Activated CD4-positive, alpha-beta T cell treated with anti-CD3 and anti-CD28 coated beads, Interleukin-2, amount 50 U/mL, for 48 hours (primary cell): ENCODE measurements at places on chromosomes 16 and 17.

DNA sequence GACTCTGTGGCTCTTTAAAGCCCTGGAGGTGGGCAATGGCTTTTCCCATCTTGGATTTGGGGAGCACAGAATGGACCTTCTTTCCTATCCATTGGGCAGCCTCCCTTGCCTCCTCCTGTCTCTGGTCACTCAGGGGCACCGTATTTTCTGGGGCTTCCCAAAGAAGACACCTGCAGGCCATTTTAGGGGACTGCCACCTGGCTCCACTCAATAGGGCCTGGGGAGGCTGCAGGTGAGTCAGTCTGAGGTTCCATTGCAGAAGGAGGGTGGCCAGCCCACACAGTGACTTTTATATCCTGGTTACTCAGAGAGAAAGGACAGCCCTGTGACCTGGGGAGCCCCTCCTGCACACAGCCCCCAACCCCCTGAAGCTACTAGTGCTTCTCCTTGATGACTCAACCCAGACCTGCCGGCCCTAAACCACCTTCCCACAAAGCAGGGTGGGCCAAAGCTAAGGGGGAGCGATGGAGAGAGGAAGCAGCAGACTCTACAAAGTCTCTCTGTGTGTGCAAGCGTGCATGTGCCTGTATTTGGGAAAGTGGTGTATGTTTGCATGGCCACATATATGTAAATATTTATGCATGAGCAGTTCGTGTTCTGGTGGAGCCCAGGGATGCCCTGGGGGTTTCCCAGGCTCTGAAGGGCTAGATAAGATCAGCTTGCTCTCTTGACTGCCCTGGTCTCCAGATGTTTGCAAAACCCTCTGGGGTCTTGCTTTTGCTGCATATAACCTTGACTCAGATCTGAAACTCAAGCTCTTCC is 5.0 kb downstream of the CX3CL1 start:
- peak; percentile 50 for DNase-seq

DNA sequence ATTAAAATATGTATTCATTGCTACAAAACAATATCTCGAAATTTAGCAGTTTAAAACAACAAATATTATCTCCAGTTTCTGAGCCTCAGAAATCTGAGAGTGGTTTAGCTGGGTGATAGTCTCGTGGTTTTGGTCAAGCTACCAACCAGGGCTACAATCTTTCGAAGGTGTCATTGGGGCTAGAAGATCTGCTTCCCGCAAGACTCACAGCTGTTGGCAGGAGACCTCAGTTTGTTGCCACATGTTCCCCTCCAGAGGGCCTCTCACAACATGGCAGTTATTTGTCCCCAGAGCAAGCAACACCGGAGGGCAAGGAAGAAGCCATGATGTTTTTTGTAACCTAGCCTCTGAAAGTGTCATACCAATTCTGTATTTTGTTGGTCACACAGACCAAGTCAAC is 12.0 kb upstream of the BCAS3 start:
- no peak for DNase-seq

- no peak for DNase-seq
These were observed 37.9 kb downstream of the ELAC2 start for GRCh38 chr17:12979826-12980500.

GRCh38 chr17:14904386-14904785 is 360.7 kb downstream of the PMP22 start:
- DNase-seq: no peak

DNA sequence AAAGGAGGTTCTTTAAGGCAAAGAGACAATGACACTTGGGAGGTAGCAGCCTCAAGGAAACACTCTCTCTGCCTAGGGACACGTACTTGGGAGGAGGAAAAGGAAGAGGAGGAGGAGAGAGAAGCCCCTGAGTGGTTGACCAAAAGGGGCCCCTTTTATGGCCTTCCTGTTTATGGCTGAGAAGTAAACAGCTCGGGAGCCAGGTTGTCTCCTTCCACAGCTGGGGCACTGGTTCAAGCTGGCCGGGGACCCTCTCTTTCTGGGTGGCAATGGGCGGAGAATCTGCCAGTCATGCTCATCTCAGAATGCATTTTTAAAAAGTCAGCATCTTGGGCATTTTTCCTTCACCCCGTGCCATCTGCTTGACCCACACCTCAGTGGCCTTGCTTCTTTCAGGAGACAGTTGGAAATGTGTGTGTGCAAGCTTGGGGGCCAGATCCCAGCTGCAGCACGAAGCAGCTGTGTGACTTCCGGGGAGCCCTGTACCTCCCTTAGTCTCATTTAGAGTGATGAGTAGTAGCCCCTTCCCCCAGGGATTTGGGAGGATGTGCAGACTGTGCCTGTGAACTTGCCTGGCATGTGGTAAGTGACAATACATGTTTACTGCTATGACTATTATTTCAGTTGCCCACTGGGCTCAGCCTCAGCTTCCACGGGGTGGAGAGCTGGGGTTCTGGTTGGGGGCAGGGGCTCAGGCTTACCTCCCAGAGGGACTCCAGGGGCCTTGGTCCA is 33.8 kb upstream of the SALL1 start:
- DNase-seq: no peak

DNA sequence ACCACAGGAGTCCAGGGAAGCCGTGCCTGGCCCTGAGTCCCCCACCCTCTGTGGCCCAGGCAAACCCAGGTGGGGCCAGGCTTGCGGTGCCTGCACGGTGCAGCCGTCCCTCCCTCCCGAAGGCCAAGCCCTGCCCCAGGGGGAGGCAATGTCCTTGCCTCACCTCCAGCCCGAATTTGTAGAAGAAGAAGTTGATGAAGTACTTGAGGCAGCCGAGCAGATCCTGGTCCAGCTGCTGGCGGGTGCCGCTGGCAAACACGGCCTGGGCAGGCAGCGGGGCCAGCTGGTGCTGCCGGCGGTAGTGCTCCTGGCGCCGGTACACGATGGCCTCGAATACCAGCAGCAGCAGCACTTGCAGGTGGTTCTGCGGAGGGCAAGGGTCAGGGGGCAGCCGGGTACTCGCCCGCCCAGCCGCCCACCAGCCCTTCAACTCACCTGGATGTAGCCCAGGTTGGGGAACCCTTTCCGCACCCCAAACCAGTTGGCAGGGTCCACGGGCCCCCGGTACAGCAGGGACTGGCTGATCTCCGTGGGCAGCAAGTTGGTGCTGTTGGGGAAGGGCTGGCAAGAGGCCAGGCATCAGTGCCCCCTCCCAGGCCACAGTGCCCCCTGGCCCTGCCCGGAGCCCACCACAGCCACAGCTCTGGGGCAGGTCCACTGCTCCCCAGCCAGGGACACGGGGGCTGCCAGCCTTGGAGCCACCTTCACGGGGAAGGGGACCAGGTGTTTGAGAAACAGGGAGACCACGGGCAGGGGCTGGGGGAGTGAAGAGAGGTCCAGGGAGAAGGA is 26.1 kb downstream of the CTU2 start:
- no peak for DNase-seq

- no peak for DNase-seq
These were observed 13.6 kb downstream of the CEP20 start for GRCh38 chr16:15874745-15875314.

GRCh38 chr17:20063665-20064648 is 54.8 kb downstream of the SPECC1 start:
- peak; percentile 40 for DNase-seq

GRCh38 chr17:4672751-4673150 is 31.2 kb downstream of the PELP1 start:
- DNase-seq: no peak

DNA sequence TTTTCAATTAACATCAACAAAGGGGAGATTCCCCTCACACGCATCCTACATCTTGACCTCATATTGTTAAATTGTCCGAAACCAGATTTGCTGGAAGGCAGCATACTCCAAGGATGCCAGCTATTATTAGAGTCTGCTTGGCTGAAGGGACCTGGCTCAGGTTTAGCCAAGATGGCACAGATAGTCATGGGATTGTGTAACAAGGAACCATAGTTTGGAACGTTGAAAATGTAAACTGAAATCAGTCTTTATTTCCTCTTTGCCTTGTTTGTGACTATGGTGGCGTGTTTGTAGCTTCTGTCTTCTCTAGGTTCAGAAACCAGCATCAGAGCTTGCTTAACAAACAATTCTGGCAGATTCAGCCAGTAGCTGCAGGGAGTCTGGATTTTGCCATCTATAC is 5.9 kb downstream of the ARSG start:
- DNase-seq: no peak

- DNase-seq: peak; percentile 83
These were observed 23.2 kb upstream of the CYTH1 start for GRCh38 chr17:78805301-78805700.

GRCh38 chr16:68351991-68352431 is 41.2 kb downstream of the PRMT7 start:
- no peak for DNase-seq

DNA sequence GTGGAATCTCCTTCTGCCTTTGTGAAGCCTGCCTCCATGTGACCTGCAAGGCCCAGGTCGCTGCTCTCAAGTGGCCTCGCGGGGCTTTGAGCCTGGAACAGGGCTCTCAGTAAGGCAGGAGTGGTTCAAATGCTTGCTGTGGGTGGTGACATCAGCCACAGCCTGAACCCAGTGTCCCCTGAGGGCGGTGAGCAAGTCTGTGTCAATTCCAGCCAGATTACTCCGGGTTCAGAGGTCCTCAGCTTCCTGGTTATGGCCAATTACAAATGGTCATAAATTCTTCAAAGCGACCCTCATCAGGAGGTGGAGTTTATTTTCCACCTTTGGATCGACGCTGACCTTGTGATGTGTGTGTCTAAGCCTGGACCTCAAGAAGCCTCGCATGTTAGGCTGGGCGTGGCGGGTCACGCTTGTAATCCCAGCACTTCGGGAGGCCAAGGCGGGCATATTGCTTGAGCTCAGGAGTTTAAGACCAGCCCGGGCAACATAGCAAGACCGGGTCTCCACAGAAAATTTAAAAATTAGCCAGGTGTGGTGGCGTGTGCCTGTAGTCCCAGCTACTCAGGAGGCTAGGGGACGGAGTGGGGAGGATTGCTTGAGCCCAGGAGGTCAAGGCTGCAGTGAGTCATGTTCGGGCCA is 17.3 kb downstream of the LGALS3BP start:
- DNase-seq: no peak

GRCh38 chr16:2751577-2752034 is 832 bp upstream of the SRRM2 start:
- no peak for DNase-seq

DNA sequence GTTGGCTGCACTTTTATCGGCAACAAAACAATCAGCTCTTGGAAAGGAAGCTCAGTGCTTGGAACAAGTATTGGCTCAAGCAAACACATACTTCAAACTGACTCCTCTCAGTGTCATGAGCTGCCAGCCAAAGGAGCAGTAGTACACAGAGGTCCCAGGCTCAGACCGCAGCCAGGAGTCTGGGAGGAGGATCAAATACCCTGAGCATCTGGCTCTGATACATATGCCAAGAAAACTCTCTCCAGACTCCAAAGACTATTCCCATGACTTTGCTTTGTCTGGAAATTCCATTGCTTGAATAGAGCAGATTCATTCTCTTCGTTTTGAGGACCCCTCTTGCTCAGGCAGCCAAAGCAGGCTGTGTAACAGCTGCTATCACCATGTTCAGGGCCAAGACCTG is 501.6 kb upstream of the PSMD7 start:
- DNase-seq: no peak

- no peak for DNase-seq
These were observed 122.4 kb downstream of the USP31 start for GRCh38 chr16:23026784-23027362.

DNA sequence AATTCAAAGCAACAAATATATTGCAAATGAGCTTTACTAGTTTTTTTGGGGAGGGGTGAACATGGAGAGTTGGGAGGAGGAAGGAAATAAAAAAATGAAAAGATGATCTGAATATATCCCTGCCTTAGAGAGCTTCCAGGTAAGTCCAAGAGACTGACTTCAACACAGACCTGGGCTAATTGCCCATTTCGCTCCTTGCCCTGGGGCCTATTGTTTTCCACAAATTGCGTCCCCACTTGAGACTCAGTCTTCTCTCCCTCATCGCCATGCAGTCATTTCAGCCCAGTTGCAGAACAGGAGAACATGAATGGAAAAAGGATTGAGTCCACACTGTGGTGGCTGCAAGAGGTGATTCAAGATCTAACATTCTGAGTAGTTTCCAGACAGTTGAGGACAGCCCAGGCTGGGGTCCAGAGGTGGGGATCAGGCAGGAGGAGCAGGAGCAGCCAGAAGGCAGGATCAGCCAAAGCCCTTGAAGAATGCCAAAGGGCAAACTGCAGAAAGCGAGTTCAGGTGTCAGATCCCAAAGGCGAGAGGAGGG is 21.6 kb upstream of the TOB1 start:
- no peak for DNase-seq

- peak; percentile 82 for DNase-seq
These were observed 37.6 kb downstream of the CTU2 start for GRCh38 chr16:88743693-88744576.

GRCh38 chr17:73284354-73284753 is 22.7 kb upstream of the CPSF4L start:
- no peak for DNase-seq

GRCh38 chr16:2212362-2213324 is 2.0 kb upstream of the BRICD5 start:
- DNase-seq: no peak

DNA sequence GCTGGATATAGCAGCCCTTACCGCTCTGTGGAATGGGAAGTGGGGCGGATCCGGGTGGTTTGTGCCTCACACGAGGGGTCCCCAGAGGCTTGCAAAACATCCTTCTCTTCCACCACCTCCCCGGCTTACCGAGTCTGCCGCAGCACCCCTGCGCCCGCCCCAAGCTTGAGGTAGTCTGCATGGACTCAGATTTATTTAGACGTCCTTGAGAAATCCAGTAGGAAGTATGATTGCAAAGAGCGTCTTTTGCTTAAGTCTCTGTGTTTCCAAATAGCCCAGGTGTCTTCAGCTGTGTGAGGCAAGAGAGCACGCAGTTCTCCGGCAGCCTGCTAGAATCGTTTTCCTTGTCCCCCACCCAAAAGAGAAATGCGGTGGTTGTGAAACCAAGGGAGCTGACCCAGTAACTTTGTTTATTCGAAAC is 2.4 kb downstream of the KIAA0513 start:
- DNase-seq: no peak

- no peak for DNase-seq
These were observed 322.0 kb upstream of the SALL1 start for GRCh38 chr16:51473091-51473490.

- DNase-seq: peak; percentile 54
These were observed 6.9 kb downstream of the IGFBP4 start for GRCh38 chr17:40450175-40450574.

- no peak for DNase-seq
These were observed 8.4 kb downstream of the RSPRY1 start for GRCh38 chr16:57194512-57194911.

DNA sequence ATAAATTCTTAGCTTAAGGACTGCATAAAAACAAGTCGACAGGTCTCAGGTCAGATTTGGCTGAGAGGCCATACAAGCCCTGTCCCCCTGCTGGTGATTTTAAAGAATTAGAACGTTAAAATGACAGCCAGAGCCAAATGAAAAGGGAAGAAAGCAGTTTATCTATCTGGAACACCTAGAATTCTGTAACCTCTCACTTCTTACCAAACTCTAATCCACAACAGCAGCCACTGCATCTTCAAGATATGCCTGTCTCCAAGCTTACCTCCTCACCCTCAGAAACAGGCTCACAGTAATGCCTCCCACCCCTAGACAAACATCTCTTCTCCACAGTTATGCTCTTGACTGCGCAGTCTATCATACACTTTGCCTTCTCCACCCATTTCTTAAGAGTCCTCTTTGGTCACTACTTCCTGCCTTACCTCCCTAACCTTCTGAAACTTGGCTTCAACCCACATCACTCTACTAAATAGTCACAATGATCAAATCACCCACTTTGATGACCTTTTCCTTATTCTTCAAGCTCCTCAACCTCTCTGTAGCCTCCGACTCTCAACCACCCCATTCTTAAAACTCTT is 14.2 kb downstream of the ANKFY1 start:
- no peak for DNase-seq
